ENCODE measurements at places on chromosomes 6 and 20.

GRCh38 chr6:150456466-150456865, 87.7 kb downstream of the IYD start:
- DNase-seq, result no peak

GRCh38 chr6:142207265-142207877, 60.3 kb downstream of the VTA1 start:
- no peak for DNase-seq

DNA sequence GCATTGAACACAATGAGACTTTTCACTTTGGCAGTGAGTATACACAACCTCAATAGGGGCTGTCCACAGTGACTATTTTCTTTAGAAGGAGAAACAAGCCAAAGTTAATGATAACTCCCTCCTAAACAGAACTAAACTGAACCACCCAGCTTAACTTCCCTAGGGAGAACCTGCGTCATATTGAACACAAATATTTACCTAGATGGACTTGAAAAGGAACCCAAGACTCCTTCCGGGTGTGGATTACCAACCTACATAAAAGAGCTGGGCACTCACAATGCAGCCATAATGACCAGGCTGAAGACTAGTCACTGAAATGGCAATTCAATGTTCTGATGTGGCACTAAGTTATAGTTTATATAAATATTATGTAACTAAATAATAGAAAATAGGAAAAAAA, 160.6 kb downstream of the IBTK start:
- DNase-seq, result no peak

GRCh38 chr6:53896196-53896595, 101.4 kb downstream of the LRRC1 start:
- no peak for DNase-seq

DNA sequence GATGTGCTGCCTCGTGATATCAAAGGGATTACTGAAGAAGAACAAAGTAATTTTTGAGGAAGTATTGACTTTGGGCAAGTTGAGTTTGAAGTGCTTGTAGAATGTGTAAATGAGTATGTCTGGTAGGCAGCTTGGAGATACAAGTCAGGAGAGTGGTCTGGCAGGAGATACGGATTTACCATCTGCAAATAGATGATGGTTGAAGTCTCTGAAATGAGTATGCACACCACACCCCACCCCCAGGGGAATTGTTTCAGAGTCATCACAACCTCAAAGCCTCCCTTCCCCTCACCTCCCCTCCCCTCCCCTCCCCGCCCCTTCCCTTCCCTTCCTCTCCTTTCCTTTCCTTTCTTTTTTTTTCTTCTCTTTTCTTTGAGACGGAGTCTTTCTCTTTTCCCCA, 16.4 kb upstream of the MCUR1 start:
- no peak for DNase-seq

GRCh38 chr6:144675231-144675861, 390.2 kb downstream of the UTRN start:
- no peak for DNase-seq

GRCh38 chr6:84428300-84428907, 201.0 kb upstream of the CEP162 start:
- no peak for DNase-seq

DNA sequence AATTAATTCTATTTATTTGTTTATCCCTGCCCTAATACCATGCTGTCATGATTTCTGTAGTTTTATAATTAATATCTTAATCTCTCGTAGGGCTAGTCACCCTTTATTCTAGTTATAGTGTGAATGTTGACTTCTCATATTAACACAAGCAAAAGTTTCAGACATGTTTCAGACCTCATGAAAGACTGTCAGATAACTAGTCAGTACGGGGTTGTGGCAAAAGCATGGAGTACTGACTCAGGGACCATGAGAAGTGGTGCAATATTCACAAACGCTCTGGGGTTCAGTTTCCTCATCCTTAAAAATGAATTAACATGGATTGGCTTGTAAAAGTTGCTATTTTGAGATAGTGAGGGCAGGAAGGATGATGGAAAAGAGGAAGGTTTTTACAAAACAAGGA, 148.9 kb downstream of the TMEM200A start:
- DNase-seq, result no peak

DNA sequence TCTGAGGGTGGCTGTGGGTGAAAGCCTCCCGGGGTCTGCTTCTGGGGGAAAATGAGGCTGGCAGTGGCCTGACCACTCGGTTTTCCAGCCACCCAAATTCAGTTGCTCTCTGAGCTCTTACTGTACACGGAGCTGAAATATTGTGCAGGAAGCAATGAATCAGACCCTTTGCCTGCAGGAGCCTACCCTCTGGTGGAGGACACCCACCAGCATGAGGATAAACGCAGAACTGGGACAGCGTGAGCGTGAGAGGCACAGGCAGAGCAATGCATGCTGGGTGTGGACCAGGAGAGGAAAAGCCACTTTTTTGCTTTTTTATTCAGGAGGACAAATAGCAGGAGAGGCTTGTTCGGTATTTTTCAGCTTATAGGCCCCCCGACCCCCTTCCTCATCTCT, 298.0 kb downstream of the QKI start:
- no peak for DNase-seq

DNA sequence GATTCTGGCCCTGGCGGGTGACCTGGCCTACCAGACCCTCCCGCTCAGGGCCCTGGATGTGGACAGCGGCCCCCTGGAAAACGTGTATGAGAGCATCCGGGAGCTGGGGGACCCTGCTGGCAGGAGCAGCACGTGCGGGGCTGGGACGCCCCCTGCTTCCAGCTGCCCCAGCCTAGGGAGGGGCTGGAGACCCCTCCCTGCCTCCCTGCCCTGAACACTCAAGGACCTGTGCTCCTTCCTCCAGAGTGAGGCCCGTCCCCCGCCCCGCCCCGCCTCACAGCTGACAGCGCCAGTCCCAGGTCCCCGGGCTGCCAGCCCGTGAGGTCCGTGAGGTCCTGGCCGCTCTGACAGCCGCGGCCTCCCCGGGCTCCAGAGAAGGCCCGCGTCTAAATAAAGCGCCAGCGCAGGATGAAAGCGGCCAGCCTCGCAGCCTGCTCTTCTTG, 868 bp upstream of the SLC2A4RG start:
- DNase-seq, result no peak

DNA sequence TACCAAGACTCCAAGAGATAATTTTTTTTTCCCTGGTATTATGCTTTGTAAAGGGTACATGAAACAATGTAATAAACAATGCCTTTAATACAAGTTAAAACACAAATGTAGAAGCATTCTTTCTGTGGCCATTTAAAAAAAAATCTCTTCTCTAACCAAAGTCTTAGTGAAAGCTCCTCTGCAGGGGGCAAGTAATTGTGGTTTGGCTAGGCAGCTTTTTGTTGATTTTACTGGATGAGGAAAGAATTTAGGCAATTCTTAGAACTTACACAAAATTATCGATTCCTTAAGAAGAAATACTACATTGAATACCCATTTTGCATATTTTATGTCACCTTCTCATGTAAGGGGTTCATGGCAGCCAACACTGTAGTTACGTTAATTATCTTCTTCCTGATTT, 12.4 kb downstream of the TFB1M start:
- no peak for DNase-seq

GRCh38 chr6:167325766-167326165, 880 bp downstream of the TTLL2 start:
- DNase-seq, result no peak

DNA sequence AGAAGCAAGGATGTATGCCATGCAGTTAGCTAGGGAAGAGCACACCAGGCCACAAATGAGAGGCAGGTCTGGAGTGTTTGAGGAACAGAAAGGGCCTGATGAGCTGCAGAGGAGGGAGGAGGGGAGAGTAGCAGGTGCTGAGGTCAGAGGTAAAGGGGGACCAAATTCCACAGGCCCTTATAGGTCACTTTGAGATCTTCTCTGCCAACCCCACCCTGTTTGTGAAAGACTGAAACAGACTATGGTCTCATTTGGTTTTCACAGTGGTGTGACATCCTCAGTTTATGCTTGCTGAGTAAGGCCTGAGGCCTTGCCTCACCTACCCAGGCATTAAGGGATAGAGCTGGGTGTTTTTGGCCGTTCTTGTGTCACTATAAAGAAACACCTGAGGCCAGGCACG, 187.7 kb upstream of the MYLIP start:
- DNase-seq, result no peak

DNA sequence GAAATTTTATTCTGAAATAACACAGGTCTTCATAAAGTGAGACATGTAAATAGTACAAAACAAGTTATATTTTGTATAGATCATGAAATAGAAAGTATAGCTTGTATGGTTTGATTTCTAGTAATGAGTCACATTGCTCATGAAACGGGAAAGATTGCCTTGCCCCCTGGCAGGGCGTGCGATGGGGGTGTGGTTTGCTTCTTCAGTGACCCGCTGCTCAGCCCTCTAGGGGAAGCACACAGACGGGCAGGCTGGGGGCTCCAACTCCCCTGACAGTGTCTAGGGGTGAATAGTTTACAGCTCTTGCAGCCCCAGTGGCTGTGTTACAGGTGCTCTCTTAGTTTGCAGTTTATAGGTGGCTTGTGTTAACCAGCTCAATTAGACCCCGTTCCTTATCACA, 170.5 kb upstream of the RGS17 start:
- DNase-seq, result no peak

DNA sequence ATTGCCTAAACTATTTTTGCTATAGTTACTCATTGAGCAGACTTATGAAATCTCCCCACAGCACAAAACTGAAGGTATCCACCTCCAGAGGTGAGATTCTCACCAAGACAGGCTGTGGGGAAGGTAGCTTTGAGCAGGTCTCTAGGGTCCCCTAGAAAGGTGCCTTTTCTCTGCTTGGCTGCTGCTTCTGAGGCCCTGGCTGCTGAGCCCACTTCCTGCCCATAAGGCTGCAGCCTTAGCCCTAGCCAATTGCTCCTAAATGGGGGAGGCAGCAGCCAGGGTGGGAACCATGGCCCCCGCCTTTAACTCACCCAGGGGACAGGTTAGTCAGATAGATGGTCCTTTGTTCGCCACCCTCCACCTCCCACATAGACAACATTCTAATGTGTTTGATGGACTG, 3.6 kb downstream of the NT5E start:
- DNase-seq, result no peak

DNA sequence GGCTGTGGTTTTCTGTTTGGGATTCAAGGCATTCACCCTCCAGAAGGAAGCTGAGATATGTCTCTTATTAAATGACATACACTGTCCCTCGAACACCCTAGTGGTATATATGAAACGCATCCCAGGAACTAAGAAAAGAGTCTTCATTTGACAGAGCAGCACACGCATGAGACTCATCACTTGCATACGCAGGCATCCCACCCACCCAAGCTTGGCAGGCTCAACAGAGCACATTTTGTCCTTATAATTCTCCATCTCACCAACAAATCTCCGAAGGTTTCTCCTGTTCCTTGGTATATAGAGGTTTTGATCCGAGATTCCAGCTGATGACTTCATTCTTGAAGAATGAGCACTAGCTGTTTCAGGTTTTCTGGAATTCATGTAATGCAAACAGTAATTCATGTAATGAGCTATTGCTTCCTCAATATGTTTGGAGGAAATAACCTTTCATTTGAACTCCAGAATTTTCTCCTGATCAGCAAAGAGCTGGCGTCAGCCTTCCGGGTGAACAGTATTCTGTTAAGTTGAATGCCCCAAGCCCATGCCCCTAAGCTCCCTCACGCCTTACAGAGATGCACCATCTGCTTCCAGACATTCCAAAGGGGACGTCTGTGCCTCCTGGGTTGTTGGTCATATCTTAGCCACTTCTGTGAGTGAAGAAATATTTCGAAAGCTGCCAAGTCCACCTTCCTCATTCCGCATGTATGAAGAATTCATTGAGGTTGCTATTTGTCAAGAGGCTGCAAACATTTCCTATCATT, 66.0 kb upstream of the CDH4 start:
- DNase-seq, result no peak

DNA sequence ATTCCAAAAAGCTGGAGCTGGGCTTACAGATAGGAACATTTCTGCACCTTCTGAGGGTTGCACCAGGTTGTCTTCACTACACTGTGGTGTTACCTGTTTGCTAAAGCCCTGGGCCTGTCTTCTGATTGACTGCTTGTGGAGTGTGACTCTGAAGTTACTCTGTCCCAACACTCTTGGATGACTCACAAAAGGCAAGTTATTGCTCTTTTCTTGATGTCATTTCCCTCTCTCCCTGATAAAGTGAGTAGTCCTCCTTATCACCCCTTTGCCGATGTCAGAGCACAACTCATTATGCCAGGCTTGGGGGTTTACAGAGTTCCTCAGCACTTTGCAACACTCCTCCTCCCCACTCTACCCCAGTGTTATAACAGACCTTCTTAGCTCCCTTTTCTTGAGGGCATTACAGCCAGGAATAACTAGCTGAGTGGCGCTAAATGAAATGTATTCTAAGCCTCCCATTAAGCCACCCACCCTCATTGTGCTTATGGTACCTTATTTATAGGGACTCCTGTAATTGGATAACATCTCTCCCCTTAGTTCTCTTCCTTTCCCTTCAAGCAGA, 36.1 kb upstream of the NKX2-4 start:
- DNase-seq, result no peak

- peak; percentile 96 for DNase-seq
Observed at GRCh38 chr6:3258720-3259490, at the start of gene PSMG4. PSMG4 (plus strand) TSS chr6:3258947; CDS start chr6:3259023, 76 bp downstream.

- no peak for DNase-seq
Observed at GRCh38 chr6:21801446-21802174, 208.1 kb downstream of the SOX4 start.

DNA sequence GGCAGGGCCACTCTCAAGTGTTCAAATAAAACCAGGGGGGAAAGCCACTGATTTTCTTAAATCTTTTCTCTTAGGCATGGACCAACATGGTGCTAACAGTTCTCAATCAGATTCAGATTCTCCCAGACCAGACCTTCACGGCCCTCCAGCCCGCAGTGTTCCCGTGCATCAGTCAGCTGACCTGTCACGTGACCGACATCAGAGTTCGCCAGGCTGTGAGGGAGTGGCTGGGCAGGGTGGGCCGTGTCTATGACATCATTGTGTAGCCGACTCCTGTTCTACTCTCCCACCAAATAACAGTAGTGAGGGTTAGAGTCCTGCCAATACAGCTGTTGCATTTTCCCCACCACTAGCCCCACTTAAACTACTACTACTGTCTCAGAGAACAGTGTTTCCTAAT, 41.5 kb upstream of the SMIM28 start:
- DNase-seq, result no peak

DNA sequence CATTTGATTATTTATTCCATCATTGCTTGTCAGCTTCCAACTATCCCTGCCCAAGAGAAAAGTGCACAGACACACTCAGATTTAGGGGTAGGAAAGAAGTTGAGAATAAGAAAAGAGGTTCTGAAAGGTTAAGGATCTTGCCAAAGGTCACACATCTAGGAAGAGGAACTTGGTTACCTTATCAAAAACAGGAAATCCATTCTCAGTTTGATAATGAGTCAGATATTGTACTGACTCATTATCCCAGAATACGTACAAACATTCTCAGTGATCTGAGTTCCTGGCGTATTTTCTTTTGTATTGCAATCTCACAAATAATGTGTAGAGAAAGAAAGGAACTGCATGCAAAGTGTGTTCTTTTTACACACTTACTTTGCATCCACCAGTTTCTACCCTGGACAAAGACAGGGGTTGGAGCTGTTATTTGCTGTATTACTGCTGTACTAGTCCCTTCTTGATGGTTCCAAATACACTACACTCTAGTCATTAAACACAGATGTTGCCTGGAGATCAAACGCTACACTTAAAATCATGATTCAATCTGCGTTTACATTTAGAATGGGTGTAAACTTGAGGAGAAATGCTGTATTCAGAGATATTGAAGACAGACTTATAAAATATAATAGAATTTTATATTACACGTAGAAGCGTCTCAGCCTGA, 545.7 kb downstream of the PRKN start:
- no peak for DNase-seq

- DNase-seq, result no peak
Observed at GRCh38 chr6:53746442-53747103, 48.2 kb upstream of the LRRC1 start.

Data from stimulated activated CD8-positive, alpha-beta memory T cell treated with anti-CD3 and anti-CD28 coated beads, Interleukin-4, amount 100 ng/mL, for 1 hour (primary cell).